Muscle of back (tissue), 13 donors: ENCODE measurements at places on chromosomes 11 and 22. TPM values are rescaled to one million over a fixed set of nuclear protein-coding genes. Genes with fewer than 3 reads are reported as not detected.

- DNase-seq = no peak
These were observed 6.6 kb upstream of the CDC42EP1 start for GRCh38 chr22:37553725-37554124.

GRCh38 chr22:49297286-49297870, 530.3 kb downstream of the BRD1 start:
- no peak for DNase-seq

The ZFPL1 gene
- polyA plus RNA-seq = 27.3 TPM

DNA sequence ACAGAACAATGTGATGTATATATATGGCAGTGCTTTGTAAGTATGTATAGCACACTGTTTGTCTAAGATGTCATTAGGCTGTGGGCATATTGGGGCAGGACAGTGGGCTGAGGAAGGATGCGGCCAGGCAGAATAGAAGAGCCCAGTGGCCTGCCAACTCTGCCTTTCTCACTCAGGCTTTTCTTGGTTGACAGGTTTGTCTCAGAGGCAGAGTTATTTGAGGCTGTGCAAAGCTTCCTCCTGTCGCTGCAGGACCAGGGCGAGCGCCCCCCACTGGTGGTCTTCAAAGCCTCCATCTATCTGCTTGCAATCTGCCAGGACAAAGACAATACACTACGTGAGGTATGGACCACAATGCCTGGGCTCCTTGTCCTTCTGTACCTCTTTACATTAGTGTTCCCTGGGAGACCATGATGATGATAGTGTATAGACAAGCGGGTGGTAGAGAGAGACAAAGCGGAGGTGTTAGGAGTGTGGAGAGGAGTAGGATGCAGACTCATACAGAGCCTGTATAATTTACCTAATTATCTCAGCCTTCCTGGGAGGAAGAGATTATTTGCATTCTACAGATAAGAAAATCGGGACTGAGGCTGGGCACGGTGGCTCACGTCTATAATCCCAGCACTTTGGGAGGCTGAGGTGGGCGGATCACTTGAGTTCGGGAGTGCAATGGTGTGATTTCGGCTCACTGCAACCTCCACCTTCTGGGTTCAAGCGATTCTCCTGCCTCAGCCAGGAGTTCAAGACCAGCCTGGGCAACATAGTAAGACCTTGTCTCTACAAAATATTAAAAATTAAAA, 37.3 kb upstream of the CCDC134 start:
- no peak for DNase-seq

- no peak for DNase-seq
These were observed 1.7 kb downstream of the NCF4 start for GRCh38 chr22:36862251-36863242.

- DNase-seq = no peak
These were observed 97.0 kb downstream of the PKNOX2 start for GRCh38 chr11:125261588-125261987.

GRCh38 chr11:35618497-35619115, 346 bp downstream of the FJX1 start:
- DNase-seq = no peak

GRCh38 chr22:43007519-43008102, 7.3 kb downstream of the PACSIN2 start:
- DNase-seq = no peak

DNA sequence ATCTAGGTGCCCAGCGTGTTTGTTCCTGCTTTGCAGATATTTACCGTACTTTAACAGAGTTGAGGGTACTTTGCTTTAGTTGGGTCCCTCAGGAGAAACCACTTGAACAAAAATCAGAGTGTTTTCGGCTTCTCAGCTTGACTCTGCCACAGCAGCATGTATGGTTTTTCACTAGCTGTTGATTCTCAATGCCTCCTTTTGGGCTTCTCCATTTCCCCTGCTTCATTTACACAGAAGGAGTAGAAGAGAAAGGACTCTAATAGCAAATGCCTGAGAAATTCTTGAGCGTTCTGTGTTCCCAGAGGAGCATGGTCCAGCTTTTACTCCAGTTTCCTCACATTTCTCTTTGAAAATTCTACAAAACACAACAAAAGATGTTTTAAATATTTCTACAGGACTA, 252.1 kb upstream of the CCDC179 start:
- no peak for DNase-seq

GRCh38 chr22:42805998-42806830, 50.9 kb downstream of the ARFGAP3 start:
- DNase-seq = no peak

DNA sequence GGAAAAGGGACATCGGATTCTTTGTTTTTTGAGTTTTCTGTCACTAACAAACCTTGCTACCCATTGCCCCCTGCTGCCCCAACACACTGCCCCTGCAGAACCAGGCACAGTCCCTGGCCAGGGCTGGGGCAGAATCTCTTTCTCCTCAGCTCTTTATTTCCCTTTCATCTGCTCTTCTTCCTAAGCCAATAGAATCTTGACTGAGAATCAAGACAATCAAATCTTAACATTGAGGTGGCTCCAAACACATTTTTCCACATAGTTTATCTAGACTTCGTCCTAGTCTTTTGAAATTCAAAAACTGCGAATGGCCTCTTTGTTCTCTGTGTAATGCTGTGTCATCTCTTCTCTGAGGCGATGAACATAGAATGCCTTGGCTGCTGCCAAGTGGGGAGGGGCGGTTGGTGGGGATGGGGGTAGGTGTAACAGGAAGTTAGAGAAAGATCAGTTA, 16.1 kb upstream of the NTM start:
- DNase-seq = no peak

GRCh38 chr11:2512431-2513407, 67.9 kb downstream of the KCNQ1 start:
- DNase-seq = no peak

DNA sequence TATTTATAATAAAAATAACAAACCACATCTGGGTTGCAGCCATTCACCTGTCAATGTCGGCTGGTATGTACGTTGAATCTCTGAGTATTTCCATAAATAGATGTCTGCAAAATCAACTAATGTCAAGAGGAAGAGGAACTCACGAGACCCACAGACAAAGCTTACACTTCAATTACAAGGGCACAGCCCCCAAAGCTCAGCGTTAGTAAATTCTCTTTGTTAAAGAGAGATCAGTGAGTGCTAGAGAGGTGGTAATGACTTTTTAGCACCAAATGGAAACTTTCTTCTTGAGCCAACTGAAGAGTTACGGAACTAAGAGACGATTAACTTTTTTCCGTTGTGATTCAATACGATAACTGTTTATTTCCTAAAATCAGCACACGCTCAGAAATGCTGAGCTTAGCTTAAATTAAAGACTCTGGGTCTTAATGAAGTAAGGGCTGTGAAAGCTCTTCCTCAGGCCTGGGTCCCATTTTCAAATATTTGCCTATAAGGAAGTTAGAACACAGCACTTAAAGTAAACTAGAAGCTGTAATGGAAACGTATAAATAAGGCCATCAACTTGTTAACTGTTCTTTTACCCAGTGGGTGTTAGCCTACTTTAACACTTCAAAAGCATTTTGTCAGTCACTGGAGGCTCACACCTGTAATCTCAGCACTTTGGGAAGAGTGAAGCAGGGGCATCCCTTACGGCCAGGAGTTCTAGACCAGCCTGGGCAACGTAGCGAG, 22.8 kb upstream of the TFIP11 start:
- no peak for DNase-seq

The KCNK4 gene
- not detected for polyA plus RNA-seq

The PIH1D2 gene
- polyA plus RNA-seq = 0.89 TPM

- DNase-seq = no peak
These were observed 57.1 kb downstream of the TRAF6 start for GRCh38 chr11:36452961-36453360.

DNA sequence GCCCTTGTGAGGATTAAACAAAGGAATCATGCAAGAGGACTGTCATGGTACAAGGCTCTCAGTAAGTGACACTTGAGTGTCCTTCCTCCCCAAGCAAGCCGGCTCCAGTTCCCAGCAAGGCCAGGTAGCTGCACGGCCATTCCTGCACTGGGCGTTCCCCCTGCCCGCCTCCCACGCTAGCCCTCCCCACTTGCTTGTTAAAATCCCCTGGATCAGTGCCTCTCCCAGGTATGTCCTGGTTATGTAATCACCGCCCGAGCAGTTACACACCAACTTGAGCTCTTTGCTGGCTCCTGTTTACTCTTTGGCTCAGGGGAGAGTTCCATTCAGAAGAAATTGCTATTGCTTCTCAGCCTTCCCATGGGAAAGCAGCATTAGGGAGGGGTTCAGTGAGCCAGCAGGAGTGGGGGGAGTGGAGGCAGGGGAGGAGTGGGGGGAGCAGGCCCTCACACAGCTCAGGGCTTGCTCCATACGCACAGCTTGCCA, 19.4 kb upstream of the MYEOV start:
- no peak for DNase-seq

- no peak for DNase-seq
These were observed 78.1 kb upstream of the PRR5 start for GRCh38 chr22:44623771-44624510.

GRCh38 chr11:46898396-46899095, 19.8 kb downstream of the LRP4 start:
- DNase-seq = no peak

DNA sequence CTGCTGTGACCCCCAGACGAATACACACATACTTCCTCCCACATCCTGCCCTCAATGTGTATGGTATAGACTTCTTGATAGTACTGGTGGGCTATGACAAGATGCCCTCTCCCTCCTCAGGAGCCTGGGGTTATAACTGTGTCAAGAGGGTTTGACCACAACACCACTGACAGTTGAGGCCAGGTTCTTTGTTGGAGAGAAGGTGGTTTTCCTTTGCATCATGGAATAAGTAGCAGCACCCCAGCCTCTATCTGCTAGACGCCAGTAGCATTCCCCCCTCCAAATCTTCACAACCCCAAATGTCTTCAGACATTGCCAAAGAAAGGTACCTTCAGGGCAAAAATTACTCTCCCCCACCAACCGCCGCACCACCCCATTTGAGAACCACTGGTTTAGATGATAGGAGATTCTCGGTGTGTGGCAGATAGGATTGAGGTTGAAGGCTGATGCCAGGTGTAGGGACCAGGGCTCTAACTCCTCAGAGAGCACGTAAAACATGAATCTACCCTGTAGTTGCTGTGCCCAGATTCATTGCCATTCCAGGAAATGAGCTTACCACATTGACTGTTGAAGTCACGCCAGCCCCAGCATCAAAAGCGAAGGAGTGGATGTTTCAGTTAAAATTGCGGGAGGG, 5.5 kb upstream of the MYO18B start:
- no peak for DNase-seq

DNA sequence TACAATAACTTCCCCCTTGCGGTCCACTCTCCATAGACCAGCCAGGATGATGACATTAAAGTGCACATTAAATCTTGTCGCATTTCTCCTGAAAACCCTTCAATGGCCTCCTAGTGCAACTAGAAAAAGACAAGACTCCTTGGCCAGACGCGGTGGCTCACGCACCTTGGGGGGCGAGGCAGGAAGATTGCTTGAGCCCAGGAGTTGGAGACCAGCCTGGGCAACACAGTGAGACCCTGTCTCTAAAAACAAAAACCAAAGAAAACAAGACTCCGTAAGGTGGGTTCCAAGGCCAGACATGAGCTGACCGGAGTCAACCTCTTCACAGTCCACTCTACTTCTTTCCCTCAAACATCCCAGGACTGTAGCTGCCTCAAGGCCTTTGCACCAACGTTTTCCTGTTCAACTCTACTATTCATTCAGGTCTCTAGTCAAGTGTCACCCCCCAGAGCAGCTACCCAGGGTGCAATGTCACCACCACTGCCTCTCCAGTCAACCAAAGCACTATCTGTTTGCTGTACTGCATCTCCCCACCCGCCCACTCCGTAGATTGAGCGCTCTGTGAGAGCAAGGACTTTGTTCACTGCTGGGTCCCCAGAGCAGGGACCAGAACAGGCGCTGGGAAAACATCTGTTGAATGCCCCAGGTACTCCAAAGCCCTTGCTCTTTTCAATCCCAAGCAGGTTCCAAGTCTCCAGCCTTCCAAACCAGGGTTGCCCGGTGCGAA, 739 bp downstream of the ZMAT5 start:
- DNase-seq = no peak

The OR10AG1 gene
- not detected for polyA plus RNA-seq

DNA sequence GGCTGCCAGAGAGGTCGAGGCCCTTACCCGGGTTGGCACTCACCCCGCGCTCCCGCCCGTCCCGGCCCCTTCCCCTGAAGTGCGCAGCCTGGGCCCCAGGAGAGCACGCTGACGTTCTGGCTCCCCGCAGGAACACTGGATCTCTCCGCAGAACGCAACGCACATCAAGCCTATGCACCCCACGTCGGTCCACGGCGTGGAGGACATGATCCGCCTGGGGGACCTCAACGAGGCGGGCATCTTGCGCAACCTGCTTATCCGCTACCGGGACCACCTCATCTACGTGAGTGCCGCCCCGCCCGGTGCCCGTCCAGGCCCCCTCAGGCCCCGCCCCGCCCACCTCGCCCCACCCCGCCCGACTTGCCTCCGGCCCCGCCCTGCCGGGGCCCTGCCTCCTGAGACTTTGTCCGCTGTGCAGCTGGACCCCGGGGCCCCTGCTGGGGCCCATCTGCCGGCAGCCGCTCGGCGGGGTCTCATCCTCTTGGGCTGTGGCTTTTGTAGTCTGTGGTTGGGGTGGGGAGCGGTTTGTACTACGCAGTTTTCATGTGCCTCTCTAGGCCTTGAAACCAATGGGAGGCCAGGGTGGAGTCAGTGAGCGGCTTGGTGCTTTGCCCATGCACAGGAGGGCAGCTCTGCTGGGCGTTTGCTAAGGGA, 19.7 kb downstream of the MYO7A start:
- no peak for DNase-seq

The RAPSN gene
- 72.9 TPM for polyA plus RNA-seq

DNA sequence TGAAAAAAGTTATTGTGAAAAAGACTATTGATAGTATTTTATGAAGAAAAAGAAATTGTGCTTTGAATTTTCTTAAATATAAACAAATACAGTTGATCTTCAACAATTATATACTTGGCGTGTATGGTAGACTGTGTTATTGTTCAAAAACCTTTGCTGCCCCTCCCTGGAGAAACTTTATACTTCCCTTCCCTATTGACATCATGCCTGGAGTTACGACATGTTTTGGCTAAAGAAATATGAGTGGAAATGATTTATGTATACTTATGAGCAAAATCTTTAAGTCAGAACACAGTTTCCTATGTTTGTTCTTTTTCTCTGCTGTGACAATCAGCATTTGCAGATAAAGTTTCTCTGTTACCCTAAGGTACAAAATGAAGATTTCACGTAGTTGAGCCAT, 243.8 kb downstream of the TMEM135 start:
- DNase-seq = peak; percentile 85

The TRIM49 gene
- not detected for polyA plus RNA-seq

The RIMBP3B gene
- not detected for polyA plus RNA-seq

- DNase-seq = no peak
These were observed 131.4 kb downstream of the DCDC1 start for GRCh38 chr11:31237819-31238760.

DNA sequence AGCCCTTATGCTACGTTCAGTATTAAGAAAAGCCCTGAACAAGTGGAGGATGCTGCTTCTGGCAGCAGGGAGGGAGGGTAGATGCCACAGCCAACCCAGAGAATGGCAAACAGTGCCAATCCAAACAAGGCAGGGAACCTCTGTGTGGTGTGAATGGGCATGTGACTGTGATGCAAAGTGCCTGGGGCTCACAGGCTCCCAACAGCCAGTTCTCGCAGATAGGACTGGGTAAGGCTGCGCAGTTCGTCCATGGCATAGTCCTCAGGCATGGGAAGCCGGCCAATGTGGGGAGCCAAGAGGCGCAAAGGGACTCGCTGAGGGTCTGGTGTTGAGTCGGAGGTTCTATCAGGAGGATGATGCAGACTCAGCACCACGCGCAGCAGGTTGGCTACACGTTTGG, 4.8 kb upstream of the CHRNA10 start:
- DNase-seq = no peak

GRCh38 chr11:44235765-44236201, 74.2 kb downstream of the ALX4 start:
- DNase-seq = no peak
